Posterior cingulate gyrus (tissue), 11 donors: ENCODE measurements at places on chromosomes 2 and 18.

DNA sequence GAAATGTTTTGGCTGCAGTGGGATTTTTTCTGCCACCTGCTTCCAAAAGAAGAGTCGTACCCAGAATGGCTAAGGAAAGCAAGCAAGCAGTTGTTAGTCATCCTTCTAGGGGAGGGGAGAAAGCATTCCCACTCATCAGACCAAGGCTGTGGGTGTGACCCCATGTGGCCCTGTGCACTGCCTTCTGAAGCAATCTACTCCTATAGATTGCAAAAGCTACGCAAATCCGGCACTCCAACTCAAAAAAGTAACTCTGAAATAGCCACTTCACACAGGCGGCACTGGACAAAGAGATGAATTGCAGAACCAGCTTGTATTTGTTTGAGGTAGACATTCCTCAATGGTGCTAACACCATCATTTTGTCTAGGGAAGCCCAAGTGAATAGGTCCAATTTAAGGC is 44.3 kb downstream of the ST3GAL5 start:
- DNase-seq: no peak

GRCh38 chr2:151299920-151300539 is 10.6 kb upstream of the NMI start:
- DNase-seq: no peak

DNA sequence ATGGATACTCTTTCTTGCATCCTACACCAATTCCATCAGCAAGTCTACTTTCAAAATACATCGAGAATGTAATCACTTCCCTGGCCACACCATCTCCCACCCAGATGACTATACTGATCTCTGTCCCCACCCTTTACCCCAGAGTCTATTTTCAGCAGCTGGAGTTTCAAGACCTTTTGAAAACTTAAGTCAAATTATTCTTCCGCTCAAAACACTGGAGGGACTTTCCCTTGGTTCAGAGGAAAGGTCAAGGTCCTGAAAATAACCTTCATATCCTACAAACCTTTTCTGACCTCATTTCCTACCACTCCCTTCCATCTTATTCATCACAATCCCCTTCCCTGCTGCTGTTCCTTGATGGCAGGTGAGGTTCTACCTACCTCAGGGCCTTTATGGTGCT is 58.8 kb upstream of the LYPD6 start:
- DNase-seq: no peak

DNA sequence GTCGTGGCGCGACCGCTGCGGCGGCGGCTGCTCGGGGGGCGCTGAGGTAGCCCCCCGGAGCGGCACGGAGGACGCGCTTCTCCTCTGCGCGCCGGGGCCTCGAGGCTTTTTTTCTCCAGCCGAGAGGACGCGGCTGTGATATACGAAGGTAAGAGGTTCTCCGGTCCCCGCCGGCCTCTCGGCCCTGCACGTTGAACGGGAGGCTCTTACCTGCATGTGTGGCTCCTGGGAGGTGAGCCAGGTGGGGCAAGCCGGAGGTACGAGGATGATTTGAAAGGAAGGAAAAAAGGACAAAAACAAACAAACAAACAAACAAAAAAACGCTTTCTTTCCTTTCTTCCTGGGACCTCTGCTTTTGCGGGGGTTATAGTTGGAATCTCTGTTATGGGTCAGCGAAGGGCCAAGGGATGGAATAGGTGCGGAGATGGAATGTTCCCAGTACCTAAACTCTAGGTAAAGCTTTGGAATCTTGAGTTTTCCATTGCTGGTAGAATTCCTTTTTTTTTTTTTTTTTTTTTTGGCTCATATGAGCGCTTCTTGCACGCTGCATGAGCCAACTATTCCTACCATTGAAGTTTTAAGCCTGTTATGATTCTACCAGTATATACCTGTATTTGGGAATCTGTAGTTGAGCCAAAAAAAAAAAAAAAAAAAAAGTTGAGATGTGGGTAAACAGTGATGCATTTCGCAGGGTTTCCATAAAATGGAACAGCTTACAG is 674 bp downstream of the PTPN4 start:
- DNase-seq: peak; percentile 73

DNA sequence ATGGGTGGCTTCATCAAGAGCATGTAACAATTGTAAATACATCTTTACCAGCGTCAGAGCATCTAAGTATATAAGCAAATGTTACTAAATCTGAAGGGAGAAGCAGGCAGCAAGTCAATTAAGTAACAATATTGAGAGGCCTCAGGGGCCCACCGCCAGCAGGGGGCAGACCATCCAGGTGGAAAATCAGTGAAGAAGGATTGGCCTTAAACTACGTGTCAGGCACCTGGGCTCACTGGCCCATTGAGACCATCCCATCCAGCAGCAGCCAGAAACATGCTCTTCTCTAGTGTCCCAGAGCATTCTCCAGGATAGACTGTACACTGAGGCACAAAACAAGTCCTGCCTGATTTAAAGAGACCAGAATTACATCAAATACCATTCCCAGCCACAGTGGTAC is 96.2 kb upstream of the SNTG2 start:
- DNase-seq: no peak

GRCh38 chr2:201157694-201158093 is 25.2 kb upstream of the CASP10 start:
- no peak for DNase-seq

DNA sequence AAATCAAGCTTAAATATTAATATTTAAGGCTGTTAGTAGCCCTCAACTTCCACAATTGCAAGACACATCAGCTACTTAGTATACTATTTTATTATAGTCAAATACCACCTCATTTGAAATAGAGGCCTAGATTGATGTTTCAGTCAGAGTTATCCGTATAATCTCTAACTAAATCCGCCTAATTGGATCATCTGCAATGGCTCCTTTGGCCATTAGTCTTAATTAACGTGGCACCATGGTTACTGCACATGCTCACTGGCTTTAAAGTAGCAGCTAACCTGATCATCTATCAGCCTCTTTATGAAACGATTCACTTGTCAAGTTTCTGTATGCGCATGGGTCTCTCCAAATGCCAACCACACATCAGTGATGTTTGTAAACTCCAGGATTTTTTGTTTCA is 112.3 kb downstream of the COLEC12 start:
- DNase-seq: no peak

DNA sequence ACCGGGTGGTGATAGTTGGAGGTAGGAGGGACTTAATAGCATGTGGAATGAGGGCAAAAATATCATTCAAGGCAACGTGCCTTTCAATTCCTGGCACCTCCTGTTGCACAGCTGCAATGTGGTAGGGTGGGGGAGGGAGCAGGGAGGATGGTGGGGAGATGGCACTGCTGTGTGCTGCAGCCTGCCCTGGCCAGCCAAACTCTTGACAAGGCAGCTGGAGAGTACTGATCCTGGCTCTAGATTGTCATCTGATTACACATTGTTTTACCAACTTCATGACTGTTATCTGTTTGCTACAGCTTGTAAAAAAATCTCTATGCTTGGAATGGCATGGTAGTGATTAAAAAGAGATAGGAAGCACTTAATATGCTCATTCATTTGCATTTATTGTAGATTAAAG is 47.7 kb downstream of the PLCL1 start:
- DNase-seq: peak; percentile 32

DNA sequence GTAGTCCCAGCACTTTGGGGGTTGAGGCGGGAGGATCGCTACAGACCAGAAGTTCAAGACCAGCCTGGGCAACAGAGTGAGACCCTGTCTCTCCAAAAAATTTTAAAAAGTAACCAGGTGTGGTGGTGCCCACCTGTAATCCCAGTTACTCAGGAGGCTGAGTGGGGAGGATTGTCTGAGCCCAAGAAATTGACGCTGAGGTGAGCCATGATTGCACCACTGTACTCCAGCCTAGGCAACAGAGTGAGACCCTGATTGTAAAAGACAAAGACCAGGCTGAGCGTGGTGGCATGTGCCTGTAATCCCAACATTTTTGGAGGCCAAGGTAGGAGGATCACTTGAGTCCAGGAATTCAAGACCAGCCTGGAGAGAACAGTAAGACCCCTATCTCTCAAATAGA is 7.8 kb downstream of the ST6GAL2 start:
- no peak for DNase-seq

DNA sequence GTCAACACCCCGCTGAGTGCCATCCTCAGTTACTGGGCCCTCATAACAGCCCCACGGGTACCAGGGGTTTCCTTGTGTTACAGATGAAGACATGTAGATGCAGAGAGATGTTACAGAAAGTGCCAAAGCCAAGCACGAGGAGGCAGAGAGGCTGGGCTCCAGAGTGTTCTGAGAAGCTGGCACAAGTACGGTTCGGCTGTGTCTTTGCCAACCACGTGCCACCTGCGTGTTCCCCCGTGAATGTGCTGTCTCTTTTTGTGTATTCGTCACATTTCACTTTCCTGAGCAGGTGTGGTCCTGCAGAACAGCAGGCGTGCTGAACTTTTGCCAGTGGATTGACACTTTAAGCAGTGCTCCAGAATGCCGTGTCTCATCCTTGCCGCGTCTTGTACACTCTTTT is 124.6 kb downstream of the NCK2 start:
- no peak for DNase-seq

- DNase-seq: no peak
Observed at GRCh38 chr2:240551288-240551687, 6.5 kb downstream of the ANKMY1 start.

- DNase-seq: no peak
Observed at GRCh38 chr2:203737360-203737759, 30.9 kb downstream of the CD28 start.

- no peak for DNase-seq
Observed at GRCh38 chr2:15246870-15247269, 314.3 kb downstream of the NBAS start.

- no peak for DNase-seq
Observed at GRCh38 chr2:62243983-62244382, 48.1 kb downstream of the B3GNT2 start.

GRCh38 chr18:40832362-40832761 is 1122.7 kb upstream of the PIK3C3 start:
- DNase-seq: no peak

DNA sequence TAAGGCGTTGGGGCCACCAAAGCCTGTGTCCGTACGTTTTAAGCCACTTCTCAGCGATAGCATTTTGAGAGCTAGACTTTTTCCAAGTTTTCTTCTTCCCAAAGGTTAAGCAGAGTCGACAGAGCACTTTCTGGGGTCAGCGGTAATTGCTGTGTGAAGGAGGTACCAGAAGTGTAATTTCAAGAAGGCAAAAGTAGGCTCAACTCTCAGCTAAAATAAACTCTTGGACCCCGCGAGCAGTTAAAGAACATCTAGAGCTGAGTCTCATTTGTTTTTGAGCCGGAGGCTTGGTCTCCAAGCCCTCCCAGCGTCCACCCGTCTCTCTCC is 1.9 kb upstream of the PAX3 start:
- DNase-seq: no peak

DNA sequence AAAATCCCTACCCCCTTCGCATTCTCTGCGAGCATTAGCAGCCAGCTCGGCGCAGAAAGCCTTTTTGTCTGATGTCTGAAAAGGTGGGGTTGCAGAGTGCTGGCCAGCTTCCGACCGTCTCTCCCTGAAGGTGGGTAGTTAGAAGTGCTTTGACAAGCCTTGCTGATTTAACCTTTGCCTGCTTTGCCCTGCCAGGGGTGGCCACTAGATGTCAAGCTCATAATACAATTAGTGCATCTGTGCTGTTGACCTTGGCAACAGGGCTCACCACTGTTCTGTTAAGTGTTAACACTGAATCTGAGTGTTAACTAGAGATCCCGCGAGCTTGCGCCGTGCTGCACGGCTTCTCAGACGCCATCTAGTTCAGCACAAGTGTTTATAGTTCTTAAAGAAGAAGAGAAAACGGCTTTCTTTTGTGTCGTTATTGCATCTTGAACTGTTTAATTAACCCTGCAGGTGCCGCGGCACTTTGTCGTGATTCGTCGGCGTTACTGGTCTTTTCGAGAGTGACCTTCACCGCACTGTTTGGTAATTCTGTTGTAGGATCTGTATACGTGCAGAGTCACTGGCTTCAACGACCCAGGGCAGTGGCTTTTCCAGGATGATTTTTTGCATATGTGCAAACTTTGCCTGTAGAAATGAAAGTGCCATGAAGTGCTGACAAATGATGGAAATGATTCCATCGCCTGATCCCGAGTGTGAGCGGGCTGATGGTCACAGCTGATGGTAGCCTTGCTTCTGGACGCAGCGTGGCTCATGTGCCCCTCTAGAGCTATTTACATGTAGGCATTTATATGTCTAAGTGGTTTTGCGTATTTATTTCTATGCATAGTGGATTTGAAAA is 5.5 kb downstream of the SALL3 start:
- DNase-seq: no peak

- DNase-seq: no peak
Observed at GRCh38 chr2:141317986-141318385, 812.8 kb downstream of the LRP1B start.

GRCh38 chr2:153584244-153584643 is 105.7 kb upstream of the RPRM start:
- DNase-seq: no peak

DNA sequence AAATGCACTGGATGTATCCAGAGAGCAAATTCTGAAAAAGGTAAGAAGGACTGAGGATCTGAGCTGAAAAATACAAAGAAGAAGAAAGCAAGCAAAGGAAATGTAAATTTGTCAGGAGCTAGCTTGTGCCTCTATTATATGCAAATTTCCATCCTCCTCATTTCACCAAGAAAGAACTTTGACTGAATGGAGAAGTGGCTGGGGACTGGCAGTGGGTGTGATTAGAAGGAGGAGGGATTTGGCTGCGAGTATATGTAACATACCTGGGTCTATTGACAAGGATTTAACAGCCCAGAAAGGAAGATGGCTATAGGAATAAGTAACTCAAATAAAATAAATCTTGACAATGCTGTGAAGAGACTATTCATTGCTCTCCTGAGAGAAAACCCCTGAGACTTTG is 19.4 kb upstream of the RIT2 start:
- no peak for DNase-seq

DNA sequence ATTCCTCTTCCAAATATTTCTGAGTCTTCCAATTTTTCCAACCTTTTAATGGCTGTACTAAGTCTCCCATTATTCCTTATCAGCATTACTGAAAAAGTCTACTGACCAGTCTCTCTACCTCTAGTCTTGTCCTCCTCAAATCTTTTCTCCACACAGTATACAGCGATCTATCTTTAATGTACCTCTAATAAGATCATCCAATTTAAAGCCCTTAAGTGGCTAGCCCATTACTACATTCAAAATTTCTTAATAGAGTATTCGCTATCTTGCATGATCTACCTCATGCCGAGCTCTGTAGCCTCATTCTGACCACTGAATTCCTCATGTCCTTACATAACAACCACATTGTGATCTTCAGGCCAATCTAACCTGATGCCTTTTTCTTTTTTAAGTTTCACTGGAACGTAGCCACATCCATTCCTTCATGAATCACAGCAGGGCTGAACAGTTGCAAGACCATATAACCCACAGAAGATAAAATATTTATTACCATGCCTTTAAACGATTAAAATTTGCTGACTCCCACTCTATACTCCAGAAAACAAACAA is 57.9 kb downstream of the SLC66A3 start:
- DNase-seq: no peak

DNA sequence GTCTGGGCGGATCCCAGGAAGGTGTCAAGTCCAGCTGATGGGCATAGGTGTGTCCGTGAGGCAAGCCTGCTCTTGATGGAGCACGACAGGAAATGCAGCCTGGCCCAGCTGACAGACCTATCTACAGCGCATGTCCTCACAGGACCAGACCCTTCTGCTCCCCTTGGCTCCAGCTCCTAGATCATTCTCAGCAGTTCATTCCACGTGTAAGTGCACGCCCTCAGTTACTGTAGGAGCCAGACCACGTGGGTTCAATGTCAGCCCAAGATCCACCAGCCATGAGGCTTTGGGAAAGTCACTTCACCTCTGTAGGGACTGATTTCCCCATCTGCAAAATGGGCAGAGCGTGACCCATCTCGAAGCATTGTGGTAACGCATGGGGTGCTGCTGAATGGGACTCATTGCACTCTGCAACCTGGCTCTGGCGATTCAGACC is 47.8 kb downstream of the TMEM17 start:
- DNase-seq: no peak
